Kidney epithelial cell (primary cell): ENCODE measurements at places on chromosomes 3 and 15. TPM values are rescaled to one million over a fixed set of nuclear protein-coding genes. Genes with fewer than 3 reads are reported as not detected.
A peak's percentile ranks its signal among the peaks of the same experiment; 100 is the strongest.

Gene POTEB
- not detected in 2 replicates for total RNA-seq

DNA sequence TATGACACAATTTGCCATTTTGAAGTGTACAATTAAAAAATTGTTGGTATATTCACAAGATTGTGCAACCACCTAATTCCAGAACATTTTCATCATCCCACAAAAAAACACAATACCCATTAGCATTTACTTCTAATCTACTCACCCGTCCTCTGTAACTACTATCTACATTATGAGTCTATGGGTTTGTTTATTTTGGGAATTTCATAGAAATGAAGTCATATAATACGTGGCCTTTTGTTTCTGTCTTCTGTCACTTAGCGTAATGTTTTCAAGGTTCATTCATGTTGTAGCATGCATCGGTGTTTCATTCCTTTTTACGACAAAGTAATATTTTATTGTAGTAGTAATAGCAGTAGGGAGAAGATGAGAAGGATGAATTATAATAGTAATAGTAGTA lies 55.2 kb upstream of the CNTN6 start:
- no peak for DNase-seq

Gene FSTL1
- total RNA-seq = 142 and 163 TPM in 2 replicates

DNA sequence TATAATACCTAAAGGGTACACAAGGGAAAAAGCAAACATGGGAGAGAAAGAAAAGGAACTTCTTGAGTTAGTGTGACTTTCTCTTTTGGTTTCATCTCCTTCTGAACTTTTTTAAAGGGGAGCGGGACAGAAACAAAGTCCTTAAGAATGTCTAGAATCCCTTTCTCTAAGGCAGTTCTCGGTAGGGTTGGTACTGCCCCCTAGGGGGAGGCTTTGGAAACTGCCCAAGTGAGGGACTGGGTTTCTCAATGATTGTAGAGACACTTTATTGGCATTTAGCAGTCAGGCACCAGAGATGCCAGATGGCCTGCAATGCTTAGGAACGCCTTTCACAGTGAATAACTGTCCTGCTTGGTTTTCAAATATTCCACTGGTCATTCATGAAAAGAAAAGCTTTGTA lies 172.7 kb downstream of the WDR72 start:
- no peak for DNase-seq

DNA sequence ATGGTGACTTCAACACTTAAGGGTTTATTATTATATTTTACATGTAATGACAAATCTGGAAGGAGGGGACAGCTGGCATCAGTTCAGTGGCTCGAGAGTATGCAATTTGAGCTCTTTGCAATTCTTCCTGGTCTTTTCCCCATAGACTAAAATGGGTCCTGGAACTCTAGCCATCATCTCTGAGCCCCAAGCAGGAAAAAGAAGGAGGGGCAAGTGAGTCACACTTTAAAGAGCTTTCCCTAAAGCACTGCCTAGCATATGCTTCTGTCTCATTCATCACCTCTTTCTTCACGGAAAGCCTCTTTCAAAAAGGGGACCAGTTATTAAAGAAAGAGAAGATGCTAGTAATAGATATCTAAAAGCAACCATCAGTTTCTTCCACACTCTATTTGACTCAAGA lies 466.3 kb downstream of the ZIC1 start:
- no peak for DNase-seq

DNA sequence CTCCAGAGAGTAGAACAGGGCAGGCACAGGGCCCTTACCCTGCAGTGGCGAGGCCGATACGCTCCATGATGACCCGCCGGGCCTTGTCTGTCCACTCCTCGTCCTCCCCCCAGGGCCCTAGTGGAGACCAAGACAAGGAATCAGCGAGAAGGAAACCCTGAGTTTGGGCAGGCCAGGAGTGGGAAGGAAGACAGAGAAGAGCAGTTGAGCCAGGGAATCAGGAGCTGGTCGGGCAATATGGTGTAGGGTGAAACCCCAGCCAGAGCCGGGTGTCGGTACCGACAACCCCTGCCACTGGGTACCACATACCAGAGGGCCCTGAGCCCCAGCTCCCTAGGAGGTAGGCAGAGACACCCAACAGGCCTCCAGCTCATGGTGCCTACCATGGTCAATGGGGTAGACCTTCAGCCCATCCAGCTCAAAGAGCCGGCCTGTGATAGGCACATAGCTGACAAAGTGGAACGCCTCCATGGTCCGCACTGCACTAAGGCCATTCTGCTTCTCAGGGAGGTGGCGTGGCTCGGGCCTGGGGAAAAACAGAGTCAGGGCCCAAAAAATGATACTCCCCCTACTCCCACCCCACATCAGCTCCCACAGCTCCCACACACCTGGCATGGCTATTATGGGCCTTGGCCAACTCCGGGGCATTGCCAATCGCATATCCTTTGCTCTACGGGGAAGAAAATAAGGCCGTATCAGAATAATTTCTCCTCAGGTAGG lies 38.0 kb downstream of the SEMA3G start:
- DNase-seq = no peak

- peak; percentile 88 for DNase-seq
Measured at GRCh38 chr3:264394-265156, 68.0 kb downstream of the CHL1 start.

GRCh38 chr15:71485094-71485693 lies 325.2 kb upstream of the NR2E3 start:
- no peak for DNase-seq

- no peak for DNase-seq
Measured at GRCh38 chr15:39704235-39704634, 78.4 kb downstream of the FSIP1 start.

Gene LYZL4
- total RNA-seq = not detected in 2 replicates

DNA sequence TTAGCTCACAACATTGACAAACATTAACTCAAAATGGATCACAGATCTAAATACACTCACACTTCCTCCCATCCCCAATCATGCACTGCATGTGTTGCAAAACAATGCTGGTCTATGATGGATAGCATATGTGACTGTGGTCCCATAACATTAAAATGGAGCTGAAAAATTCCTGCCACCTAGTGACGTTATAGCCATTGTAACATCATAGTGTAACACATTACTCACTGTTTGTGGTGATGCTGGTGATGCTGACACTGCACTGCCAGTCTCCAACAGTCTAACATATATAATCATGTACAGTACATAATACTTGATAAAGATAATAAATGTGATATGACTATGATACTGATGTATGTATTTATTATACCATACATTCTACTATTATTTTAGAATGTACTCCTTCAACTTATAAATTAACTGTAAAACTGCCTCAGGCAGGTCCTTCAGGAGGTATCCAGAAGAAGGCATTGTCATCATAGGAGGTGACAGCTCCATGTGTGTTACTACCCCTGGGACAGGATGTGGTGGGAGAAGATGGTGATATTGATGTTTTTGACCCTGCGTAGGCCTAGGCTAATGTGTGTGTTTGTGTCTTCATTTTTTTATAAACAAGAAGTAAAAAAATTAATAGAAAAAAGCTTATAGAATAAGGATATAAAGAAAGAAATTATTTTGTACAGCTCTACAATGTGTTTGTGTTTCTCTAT lies 41.3 kb downstream of the TXNRD3 start:
- no peak for DNase-seq

DNA sequence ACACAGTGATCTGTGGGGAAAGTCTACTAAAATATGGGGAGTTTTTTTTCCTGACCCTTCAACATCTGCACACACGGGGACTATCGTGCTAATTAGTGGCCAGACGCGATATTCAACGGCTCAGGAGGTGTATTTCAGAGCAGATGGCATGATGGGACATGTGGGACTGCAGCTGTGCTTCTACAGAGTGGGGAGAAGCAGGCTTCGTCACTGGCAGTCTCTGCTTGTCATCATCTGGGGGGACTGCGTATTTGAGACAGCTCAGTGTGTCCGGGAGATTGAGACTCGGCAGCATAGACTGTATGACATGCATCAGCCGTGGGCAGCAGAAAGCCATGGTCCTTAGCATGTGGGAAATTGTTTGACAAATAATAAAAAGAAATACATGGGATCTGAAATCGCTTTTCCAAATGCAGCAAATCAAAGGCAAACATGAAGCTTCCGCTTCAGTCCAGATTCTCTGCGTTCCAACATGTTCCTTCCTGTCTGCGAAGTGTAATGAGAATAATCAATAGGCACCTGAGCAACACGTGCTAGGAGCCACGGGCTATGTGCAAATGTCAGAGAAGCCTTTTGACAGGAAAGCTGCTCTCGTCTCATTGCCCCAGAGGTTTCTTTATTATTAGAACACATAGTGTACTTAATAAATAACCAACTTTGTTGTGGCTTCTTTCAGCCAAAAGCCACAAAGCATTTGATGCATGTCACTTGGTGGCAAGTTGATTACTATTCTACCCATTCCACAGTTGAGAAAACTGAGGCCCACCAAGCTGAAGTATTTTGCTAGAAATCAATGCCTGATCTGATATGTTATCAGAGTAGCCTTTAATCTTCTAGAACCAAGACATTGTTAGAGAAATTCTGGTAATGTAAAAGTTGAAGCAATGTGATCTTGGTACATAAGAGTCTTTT lies 276.3 kb downstream of the RYR3 start:
- DNase-seq = no peak

Gene RARRES1
- 5.3 and 6.9 TPM in 2 replicates for total RNA-seq

Gene TMEM108
- total RNA-seq = 2.1 and 4.4 TPM in 2 replicates

DNA sequence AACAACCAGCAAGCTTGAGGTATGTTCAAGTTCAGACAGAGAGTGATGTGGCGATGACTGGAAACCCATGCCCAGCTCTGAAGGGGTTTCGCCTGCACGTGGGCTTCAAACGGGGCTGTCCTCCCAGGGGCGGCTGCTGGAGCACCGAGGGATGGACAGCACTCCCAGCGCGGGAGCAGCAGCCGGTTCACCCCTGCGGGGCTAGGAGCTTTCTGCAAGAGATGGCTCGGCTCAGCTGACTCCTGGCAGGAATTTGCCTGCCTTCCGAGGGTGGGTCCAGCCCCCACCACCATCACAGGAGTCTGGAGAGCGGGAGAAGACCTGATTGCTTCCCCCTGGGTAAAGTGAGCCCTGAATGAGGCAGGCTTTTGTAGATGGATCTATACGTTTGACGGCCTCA lies 66.9 kb downstream of the ASB7 start:
- DNase-seq = no peak

GRCh38 chr3:134609821-134610431 lies 40.9 kb downstream of the KY start:
- DNase-seq = no peak

- DNase-seq = no peak
Measured at GRCh38 chr15:41934843-41935242, 37.5 kb downstream of the EHD4 start.

Gene NRG4
- total RNA-seq = not detected in 2 replicates

DNA sequence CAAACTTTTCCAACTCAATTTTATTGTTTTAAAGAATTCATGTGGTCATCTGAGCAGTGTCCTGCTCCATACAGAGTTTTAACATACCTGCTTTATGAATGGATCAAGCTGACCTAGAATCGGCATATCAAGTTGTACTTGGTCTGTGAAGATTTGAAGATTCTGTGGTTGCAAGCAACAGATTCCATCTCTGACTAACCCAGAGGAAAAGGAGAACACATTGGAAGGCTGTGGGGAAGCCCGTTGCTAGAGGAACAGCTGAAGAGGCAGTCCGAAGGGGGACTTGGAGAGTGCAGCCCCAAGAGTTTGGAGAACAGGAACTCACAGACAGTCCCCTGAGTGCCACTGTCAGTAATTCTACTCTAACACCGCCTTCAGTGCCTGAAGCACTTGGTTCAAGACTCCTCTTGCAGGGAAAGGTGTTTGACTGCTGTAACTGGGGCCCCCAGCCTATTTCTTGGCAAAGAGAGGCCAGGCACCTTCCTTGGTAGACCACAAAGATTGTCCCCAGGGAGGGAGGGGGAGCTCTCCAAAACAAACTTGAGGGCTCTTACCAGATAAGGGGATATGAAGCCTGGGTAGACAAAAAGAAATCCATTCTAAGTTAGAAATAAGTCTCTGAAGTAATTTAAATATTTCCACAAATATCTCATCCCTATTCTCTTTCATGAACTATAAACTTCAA lies 88.8 kb downstream of the LARS2 start:
- no peak for DNase-seq

DNA sequence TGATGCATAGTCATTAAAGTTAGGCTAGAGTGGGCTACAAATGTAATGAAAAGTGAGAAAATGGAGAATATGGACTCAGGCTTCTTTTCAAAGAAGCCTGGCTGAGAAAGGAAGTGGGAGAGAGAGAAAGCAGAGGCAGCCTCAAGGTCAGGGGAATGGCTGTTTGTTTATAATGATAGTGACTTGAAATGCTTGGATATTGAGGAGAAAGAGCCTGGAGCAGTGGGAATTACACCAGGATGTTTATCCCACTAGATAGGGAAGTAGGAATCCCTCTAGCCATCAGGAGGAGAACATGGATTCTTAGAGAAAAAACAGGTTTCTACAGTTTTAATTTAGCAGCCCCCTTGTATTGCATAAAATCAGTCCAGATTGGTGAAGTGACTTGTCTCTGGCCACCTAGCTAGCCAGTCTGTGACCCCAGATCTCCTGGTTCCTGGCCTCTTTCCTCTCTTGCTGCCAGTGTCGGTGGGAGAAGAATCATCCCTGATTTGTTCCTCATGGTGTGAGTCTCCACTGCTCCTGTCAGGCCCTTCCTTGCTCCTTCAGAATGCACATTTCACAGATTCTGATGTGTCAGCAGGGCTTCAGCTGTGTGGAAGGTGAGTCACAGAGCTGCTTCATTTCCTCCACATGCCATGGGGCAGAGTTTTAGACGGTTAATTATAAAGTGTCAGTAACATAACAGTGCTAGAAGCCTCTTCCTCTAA lies 32.9 kb downstream of the SEMA6D start:
- DNase-seq = peak; percentile 79

DNA sequence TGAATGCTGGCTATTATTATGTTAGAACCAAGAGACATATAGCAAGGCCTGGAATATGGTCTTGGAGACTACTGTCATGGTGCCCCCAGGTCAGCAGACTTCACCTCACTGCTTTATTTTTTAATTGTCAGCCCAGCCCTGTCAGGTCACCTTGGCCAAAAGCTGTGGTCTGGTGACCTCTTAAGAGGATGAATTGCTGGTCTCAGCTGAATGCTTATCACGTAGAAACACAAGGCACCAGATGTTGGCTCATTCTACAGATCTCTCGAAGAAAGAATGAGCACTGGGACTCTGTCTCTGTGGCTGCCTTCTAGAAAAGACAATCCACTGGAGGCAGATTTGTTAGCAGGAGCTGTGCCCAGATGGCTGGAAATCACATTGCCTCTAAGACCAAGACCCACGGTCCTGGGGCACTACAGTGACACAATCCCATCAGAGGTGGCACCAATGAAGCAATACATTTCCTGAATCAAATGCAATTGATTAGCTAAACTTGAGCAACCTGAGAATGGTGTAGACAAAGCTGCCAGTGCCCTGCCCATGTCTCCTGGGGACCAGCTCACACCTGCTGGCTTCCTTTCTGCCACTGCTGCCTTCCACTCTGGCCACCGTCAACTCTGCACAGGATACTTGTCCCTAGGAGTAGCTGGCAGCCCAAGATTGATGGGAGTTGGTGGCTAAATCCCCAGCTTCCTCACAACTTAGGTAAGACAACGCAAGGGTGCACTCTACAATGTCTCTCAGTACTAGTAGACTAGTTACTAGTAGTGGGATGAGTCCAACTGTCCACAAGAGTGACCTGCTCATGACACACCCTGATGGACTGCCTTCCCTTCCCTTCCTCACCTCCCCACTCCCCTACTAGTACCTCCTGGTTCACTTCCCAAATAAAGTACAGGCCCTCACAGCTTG lies 384.9 kb upstream of the PROK2 start:
- DNase-seq = no peak

Gene LMOD3
- not detected in 2 replicates for total RNA-seq
